ENCODE measurements at places on chromosomes 7 and 10. TPM values are rescaled to one million over a fixed set of nuclear protein-coding genes. Genes with fewer than 3 reads are reported as not detected.
A peak's percentile ranks its signal among the peaks of the same experiment; 100 is the strongest.

DNA sequence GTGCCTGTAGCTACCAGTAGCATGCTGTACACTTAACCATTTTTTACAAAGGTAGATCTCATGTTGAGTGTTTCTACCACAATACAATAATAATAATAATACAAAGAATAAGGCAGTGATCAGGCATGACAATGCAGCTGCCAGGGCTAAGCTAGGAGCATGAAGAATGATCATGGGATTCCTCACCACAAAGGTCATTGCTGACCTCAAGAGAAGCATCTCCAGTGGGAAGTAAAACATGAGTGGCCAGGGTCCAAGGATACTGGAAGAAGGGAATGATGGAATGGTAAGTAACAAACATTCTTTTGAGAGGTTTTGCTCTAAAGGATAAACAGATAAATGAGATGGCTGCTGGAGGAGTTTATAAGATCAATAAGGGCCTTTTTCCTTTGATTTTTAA lies 591.1 kb downstream of the TNS3 start:
- no peak for DNase-seq

DNA sequence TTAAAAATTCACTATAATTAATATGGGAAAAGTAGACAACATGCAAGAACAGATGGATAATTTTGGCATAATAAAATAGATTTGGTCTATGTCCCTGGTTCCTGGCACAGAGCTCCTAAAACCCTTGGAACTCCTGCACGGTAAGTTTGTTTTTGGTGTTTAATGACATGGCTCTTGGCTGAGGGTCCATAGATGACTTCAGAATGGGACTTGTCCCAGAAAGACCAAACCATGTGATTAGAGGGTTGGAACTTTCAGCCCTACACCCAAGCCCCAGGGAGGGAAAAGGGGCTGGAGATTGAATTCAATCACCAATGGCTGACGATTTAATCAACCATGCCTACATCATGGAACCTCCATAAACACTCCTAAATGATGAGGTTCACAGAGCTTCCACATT lies 12.6 kb upstream of the GSDME start:
- no peak for DNase-seq

GRCh38 chr7:144404946-144405345 lies 1.5 kb upstream of the NOBOX start:
- DNase-seq, result no peak

Gene MYOF
- 88.1 TPM for total RNA-seq

- DNase-seq, result peak; percentile 79
These were observed 51.8 kb upstream of the MRLN start for GRCh38 chr10:59805014-59805413.

Gene NPSR1
- total RNA-seq, result not detected

DNA sequence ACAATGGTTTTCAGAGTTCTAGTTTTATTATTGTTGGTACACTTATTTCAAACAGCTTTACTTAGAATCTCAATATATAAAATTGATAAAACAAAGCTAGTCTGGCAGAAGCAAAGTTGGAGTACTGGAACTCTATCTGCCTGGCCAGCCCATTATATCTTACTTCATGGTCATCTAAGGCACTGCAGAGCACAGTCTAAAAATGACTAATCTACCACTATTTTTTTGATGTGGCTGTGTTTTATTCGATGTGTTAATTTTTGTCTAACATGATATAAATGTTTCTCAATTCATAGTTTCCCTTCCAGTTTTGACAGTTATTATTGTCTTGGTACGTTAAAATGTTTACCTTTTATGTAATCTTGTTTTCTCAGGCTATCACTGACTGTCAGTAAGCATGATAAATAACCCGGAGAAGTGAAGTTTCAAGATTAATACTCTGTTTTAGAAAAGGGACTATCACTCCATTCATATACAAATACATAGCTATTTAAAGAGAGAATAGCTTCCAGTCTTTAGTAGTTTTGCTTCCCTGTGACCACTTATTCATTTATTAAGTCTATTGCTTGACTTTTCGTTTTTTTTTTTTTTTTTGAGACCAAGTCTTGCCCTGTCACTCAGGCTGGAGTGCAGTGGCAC lies 60.6 kb upstream of the CSTF2T start:
- no peak for DNase-seq

DNA sequence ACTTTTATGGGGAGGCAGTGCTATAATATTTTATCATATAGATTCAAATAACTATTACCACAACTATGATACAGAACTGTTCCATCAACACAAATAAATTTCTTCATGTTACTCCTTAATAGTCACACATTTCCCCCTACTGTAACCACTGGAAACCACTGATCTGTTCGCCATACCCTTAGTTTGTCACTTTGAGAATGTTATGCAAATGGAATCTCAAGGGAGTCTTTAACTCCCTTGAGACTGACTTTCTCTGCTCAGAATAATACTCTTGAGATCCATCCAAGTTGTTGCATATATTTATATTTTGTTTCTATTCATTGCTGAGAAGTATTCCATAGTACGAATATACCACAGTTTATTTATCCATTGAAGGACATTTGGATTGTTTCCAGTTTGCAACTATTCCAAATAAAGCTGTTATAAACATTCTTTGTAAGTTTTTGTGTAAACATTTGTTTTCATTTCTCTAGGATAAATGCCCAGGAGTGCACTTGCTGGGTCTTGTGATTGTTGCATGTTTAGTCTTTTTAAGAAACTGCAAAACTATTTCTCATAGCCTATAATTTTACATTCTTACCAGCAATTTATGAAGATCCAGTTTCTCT lies 19.7 kb upstream of the PON2 start:
- DNase-seq, result no peak

GRCh38 chr10:117260084-117260483 lies 19.2 kb downstream of the SLC18A2 start:
- DNase-seq, result no peak

DNA sequence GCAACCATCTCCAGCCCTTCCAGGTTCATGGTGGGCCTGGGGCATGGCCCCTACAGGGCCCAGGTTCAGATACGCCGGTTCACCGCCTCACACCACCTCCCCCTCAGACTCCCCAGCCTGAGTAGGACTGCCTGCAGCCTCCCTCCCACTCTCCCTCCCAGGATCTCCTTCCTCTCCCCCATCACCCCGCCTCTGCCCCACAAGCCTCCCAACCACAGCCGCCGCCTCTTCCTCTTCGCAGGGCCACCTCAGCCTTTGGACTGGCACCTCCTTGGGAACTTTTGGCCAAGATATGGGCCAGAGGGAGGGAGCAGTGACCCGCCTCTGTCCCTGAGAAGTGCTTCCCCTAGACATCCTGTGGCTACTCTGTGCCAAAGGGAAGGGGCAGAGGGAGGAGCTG lies 9.3 kb downstream of the KCNIP2 start:
- no peak for DNase-seq

GRCh38 chr7:141114029-141114664 lies 40.3 kb downstream of the TMEM178B start:
- no peak for DNase-seq

DNA sequence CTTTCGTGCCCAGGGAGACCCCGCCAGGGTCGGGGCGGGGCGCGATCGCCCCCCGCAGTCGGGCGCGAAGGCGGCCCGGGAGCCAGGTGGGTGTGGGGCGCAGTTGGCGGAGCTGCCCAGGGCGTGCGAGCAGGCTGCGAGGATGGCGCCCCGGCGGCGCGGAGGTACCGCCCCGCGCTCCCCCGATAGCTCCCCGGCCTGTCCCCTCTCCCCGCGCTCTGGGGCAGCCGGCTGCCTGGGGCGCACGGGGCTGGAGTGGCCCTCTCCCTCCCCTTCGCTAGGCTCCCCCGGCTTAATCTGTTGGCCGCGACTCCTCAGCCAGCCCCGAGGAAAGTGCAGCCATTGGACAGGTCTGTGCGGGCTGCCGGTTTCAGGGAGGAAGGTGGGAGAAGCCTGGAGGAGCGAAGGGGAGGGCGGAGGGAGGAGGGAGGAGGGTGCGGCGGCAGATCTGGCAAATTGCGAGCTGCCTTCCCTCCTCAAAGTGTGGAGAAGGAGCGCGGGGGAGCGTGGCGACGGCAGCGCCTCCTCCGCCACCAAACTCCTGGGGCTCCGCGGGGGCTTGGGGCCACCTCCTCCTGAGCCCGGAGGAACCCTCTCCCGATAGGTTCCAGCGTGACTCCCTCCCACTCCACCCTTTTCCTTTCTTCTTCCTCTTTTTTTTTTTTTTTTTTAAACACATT lies 361 bp upstream of the PLXDC2 start:
- peak; percentile 77 for DNase-seq

Gene ARID5B
- total RNA-seq, result 18.8 TPM

DNA sequence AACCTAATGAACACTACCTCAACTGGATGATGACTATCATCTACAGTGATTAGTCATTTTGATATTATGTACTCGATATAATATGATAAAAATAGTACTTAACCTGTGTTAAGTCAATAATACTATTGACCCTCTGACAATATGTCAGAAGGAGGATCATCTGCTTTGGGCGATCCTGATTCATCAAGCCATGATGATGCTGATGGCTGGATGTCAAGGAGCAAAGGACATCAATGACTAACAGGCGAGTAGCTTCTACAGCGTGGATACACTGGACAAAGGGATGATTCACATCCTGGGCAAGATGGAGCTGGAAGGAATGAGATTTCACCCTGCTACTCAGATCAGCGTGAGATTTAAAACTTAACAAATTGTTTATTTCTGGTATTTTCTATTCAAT lies 94.4 kb upstream of the SKAP2 start:
- no peak for DNase-seq

DNA sequence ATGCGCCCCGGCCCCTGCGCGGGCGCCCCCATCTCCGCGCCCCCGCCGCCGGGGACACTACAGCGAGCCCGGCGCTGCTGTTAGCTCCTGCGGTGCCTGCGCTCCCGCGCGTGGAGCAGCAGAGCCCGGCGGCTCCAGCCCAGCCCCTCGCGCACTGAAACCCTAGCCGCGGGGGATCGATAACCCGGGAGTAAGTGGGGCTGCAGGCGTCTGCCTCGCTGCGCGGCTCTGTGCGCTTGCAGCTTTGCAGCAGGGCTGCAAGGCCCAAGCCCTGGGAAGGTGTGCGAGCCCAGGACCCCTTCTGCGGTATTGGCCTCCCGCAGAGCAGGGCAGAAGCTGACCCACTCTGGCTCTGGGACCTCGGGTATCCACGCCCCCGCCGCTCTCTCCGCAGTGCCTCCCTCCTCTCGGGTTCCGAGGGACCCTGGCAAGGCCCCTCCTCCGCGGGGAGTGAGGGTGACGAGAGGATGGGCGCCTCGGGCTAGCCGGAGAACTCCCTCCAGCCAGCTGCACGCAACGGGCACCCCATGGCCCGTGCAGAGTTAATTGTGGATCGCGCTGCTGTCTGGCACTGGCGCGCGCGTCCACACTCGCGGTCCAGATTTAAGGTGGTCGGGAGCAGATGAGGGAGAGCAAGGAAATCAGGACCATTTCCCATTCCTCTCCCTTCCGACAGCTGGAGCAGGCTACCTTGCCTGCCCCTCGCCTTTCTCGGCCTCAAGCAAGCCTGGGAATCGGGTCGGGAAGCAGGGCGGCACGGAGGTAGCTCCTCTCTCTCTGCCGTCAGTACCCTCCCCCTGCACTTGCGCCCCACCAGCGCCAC lies 2.1 kb downstream of the SHH start:
- no peak for DNase-seq

Gene CADPS2
- total RNA-seq, result 15.2 TPM

Gene C10orf67
- not detected for total RNA-seq

DNA sequence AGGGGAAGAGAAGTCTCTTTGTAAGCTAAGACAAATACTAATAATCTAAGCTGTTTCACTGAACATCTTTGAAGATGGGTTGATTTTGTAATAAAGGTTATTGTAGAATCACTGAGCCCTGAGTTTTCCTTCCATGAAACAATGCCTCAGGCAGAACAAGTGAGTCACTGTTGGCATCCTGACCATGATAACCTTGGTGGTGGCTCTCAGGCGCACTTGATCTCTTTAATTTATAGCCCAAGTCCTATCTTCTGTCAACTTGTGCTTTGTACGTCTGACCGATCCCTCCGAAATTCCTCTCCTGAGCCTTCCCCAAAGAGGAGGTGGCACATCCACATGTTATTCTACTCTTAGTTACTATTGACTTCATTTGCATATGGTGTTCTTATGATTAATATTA lies 812.9 kb downstream of the REEP3 start:
- DNase-seq, result no peak

- DNase-seq, result peak; percentile 69
These were observed 60.6 kb downstream of the CUX1 start for GRCh38 chr7:101877882-101878591.

Gene EGFR
- 57.8 TPM for total RNA-seq

DNA sequence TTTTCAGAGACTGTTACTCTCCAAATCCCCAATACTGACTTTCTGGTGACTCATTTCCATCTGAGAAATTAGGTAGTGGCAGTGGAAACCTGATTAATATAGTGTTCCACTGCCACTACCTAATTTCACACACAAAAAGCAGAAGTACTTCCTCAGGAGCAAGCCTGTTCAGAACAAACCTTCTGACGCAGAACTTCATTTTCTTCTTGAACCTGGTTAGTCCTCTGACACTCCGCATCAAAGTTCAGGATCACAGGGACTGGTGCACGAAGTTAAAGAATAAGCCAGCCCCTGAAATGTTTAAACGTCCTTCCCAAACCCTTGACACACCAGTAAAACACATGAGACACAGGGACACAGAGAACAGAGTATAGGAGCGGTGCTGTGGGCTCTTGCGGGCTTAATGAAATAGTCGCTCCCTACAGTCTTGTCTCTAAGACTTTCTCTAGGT lies 4.4 kb downstream of the WDR91 start:
- DNase-seq, result no peak

GRCh38 chr10:78933828-78934531 lies 134.8 kb upstream of the ZMIZ1 start:
- no peak for DNase-seq

Gene CCDC172
- not detected for total RNA-seq

- DNase-seq, result no peak
These were observed 144.4 kb downstream of the ARID5B start for GRCh38 chr10:62045765-62046521.

Gene HOXA13
- total RNA-seq, result 22.7 TPM

Gene TNS3
- 41.1 TPM for total RNA-seq

DNA sequence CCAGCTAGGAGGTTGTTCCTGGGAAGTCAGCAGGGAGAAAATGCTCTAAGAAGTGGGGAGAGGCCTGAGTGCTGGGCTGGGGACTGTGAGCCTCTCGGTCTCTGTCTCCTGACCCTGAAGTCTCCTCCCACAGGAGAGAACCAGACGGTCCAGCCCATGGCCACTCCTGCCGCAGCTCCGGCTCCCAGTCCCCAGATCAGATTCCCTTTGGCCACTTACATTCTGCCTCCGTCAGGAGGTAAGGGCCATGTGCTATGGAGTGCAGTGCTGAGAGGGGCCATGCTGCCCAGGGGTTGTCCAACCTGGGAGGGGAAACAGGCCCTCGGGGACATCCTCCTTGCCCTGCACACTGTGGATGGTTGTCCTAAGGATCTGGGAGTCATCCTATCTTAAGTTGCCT lies 21.3 kb upstream of the ZNF467 start:
- DNase-seq, result no peak

DNA sequence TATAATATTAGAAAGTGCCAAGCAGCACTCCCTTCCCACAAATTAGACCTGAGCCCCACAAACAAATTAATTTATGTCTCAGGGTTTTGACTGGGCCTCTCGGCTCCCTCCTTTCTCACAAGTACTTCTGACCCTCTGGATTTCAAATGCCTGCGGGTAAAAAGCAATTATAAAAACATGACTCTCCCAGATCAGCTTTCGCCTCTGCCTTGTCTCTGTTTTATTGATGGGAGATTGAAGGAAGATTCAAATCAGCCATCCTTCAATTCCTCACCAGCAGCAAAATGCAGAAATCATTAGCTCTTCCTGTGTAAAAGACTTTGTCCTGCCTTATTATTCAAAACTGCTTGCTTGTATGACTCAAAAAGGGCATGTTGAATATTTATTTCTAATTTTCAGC lies 453.7 kb upstream of the MKI67 start:
- DNase-seq, result no peak

Gene AZGP1
- 4.6 TPM for total RNA-seq
